ENCODE measurements at places on chromosomes 2 and 18.

GRCh38 chr18:63523660-63524059 lies 18.5 kb upstream of the SERPINB12 start:
- DNase-seq = no peak

DNA sequence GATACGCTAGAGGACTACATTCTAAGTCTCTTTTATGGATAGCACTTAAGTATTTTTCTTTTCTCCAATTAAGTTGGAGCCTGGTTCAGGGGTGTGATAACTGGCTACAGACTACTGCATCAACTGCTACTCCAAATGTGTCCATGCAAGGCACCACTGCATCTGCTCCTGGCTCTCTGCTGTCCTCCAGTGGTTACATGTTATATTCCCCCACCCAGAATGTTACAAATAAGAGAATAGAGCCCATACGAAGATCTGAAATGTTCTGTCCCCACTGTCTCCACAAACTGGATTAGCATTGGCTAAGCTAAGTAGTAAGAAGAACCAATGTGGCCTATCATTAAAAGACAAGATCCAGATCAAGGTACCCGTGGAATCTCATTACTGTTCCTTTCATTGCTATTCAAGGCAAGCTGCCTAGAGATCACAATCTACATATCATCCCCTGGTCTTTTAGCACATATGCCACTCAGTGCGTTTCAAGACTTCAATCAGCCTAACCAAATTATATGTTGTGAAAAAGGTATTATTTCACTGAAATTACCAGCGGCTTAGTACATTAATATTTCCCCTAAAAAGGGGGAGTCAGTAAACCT lies 308.3 kb upstream of the SLC8A1 start:
- DNase-seq = peak; percentile 56

GRCh38 chr18:74876630-74877243 lies 279.1 kb downstream of the ZNF407 start:
- no peak for DNase-seq

DNA sequence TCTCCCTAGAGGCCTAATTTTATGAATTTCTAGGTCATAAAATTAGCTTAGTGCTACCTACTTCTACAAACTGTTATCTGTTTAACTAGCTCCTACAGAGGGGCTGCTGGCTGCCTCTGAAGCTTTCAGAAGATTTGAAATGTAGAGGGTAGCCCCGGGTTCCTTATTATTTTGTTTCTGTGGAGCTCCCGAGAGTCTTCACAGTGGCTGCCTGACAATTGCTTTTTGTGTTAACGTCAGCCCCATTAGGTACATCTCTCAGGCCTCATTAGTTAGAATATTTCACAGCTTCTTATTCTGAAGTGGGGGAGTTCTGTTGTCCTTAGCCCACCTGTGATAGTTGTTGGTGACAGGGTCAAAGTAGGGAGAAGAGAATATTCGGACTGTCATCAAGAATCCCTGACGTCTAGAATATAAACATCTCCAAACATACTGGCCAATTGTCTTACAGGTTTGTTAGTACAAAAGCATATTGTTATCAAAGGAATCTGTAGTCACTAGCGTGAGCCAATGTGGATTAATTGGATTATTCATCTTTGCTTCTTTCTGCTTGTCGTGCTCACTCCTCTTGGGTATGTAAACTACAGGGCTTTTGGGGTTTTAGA lies 77.5 kb downstream of the DIS3L2 start:
- DNase-seq = no peak

DNA sequence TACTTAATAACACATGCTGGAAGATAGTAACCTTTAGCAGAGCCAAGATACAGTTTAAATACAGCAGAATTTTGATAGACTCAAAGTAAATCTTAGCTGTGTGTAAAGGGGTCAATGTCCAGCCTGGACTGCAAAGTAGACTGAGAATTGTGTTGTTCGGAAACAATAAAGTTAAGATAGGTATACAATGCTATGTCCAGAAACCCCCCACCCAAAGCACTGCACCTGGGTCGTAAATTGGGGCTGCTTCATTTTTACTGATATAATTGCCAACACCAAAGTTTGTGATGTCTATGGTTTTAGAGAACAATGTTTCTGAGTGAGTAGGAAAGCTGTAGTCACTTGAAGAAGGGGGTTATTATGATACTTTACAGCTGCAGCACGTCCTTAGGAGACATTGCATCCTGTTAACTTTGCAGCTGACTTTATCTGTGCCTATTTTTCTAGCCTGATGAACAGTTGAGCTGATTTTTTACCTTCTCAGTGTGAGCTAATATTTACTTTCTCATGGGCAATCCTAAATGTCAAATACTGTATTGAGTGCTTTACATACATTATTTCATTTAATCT lies 4.3 kb upstream of the NCOA1 start:
- no peak for DNase-seq

GRCh38 chr2:207156451-207157161 lies 9.1 kb downstream of the KLF7 start:
- no peak for DNase-seq

DNA sequence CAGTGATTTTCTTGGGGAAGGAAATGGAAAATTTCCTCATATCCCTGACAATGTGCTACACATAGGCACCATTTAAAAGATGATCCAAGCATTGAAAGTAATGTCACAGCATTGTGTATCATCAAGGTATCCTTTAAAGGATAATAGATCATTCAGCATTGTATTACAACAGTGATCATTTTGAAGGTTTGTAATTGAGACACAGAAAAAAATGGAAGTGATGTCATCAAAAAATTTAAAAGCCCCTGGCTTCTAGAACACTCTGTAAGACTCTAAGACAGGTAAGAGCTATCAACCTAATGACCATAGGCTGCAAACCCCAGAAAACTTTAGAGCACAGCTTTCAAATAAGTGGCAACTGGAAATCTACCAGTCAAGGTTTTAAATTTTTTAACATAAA lies 271.4 kb downstream of the ETAA1 start:
- DNase-seq = no peak

DNA sequence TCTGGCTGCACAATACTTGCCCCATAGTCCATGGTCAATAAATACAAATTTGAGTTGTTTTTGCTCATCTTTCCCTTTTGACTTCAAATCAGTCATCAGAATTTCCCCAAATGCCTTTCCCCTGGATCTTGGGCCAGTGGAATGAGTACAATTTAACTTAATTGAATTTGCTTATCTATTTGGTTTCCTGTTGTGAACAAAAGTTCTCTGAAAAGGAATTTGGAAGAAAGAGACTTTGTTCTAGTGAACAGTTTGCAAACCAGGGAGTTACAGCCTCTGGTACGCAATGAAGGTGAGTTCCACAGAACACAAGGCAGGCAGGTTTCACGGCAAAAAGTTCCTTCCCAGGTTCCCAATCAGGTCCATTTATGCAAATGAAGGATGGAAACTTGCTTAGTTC lies 1.2 kb upstream of the UGT1A1 start:
- DNase-seq = no peak

- no peak for DNase-seq
Observed at GRCh38 chr2:69464575-69464974, 27.3 kb upstream of the NFU1 start.

DNA sequence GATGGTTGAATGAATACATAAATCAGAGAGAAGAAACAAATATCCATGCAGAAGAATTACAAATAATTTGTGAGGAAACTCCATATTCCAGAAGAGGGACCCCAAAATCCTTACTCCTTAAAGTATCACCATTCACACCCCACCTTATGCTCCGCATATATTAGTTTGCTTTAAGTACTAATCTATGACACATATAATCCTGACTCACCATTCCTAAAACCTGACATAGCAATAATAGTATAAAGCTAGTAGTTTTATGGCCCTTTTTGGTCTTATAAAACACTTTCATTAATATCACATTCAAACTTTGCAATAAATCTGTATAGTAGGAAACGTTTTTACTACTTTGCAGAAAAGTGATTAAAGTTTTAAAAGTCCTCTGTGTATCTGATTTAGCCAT lies 719.0 kb upstream of the SLC39A10 start:
- no peak for DNase-seq

GRCh38 chr2:181655519-181655918 lies 1.4 kb downstream of the CERKL start:
- no peak for DNase-seq

DNA sequence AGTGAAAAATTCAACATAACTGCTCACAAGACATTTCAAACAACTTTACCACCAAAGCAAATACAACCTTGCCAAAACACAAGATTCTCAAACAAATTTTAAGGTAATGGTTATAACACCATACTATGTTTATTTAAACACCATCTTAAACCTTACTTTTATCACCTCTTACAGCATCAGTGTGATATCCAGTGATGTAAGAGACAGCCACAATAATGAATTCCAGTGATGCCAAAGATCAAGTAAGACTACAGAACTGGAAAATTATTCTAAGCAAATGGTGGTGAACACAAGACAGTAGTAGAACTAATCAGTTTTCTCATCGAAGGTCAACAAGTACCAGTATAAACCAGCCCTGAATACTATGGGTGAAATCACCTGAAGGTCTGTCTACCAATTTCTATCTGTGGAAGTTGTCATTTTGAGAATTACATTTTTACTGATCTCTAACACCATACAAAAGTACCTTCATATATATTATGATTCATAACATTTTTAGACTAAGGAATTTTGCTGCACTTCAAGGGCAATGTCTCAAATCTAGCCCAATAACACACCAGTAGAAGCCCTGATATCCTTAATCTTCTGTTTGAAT lies 146.2 kb downstream of the RBMS1 start:
- DNase-seq = no peak

GRCh38 chr2:239245872-239246721 lies 154.7 kb downstream of the HDAC4 start:
- DNase-seq = no peak

- DNase-seq = no peak
Observed at GRCh38 chr2:53787614-53788289, 908 bp downstream of the ERLEC1 start.

GRCh38 chr2:23617811-23618215 lies 232.8 kb downstream of the KLHL29 start:
- no peak for DNase-seq

- DNase-seq = no peak
Observed at GRCh38 chr2:222828572-222828971, 32.3 kb upstream of the ACSL3 start.

DNA sequence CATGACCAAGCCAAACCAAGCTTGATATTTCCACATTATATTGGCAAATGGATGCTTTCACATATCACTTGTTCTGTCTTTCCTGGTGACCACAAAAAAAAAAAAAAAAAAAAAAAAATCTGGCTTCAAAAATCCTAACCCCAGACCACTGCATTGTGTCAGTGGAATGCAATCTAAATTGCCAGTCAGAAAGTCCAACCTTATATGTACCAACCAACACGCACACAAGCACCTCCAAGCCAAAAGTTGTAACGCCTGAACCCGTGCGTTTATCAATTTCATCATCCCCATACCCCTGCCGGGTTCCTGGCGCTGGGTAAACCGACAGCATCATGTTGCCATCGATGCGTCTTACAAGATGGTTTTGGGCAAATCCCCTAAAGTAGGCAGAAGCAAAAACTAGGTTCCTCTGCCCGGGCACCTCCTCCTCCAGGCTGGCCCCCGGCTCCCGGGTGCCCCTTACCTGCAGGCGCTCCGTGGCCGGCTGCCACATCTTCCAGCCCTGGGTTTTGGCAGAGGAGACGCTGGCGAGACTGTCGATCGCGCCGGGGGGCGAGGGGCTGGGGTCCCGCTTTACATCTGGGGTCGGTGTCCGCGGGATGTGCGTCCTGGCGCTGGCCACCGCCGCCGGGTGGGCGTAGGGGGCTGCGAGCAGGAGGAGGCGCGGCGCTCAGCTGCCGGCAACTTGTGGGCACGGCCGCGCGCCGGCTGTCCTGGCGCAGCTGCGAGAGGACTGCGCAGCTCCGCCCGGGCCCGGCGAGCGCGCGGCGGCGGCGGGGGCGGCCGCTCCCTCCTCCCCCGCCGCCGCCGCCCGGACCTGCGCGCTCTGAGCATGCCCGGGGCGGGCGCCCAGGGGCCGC lies at the start of gene PID1:
Gene PID1, minus strand, starts transcription at position 737 of the 860 bp plus-strand sequence. Its CDS starts 244 bp downstream, at position 493.
- DNase-seq = no peak

- no peak for DNase-seq
Observed at GRCh38 chr18:29041976-29042375, 865.0 kb upstream of the CDH2 start.

DNA sequence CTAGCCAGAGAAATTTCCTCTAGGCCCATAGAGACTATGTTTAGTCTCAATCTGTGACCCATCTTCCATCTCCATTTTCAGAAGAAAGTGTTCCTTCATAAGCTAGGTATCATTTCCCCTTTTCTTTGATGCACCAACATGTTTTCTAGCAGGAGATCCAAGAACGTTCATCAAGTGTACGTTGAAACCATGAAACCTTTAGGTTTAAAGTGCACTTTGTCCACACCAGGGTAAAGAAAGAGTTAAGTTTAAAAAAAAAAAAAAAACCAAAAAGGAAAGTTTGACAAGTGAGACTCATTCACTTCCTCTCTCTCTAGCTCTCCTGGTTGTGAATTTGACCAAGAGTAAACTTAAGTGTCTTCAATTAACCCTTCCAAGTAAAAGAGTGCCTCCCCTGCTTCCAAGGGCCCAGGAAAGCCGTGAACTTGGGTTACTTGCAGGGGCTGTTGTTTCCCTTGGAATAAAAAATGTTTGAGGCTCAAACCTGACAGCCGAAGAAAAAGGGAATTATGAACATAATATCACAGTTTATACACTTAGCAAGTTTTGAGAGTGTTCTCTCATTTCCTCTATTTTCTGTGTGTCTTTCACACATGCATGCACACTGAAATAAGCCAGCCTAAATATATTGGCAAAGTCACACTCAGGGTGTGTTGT lies 56.7 kb downstream of the LBH start:
- no peak for DNase-seq

GRCh38 chr18:57666818-57667497 lies 45.3 kb upstream of the NARS1 start:
- no peak for DNase-seq

DNA sequence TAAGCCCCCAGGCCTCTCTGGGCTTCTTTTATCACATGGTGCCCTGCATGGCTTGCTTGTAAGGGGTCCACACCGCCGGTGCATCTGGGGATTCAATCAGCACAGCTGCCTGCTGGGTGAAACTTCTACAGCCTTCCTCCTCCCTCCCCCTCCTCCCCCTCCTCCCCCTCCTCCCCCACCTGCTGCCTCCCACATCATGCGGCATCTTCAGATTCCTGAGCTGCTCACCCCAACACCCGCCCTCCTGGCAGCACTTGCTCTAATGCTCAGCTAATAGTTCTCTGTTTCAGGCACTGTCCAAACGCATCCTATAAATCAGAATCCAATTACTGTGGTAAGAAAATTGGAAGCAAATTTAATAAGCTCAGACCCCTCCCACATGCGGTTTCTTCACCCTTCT lies 150.7 kb downstream of the GALNT14 start:
- DNase-seq = no peak

- DNase-seq = no peak
Observed at GRCh38 chr2:198242093-198242492, 437.7 kb downstream of the PLCL1 start.
